Stimulated activated CD8-positive, alpha-beta memory T cell treated with anti-CD3 and anti-CD28 coated beads, Interleukin-4, amount 100 ng/mL, for 1 hour (primary cell): ENCODE measurements at places on chromosomes 3 and 15.
A peak's percentile ranks its signal among the peaks of the same experiment; 100 is the strongest.

DNA sequence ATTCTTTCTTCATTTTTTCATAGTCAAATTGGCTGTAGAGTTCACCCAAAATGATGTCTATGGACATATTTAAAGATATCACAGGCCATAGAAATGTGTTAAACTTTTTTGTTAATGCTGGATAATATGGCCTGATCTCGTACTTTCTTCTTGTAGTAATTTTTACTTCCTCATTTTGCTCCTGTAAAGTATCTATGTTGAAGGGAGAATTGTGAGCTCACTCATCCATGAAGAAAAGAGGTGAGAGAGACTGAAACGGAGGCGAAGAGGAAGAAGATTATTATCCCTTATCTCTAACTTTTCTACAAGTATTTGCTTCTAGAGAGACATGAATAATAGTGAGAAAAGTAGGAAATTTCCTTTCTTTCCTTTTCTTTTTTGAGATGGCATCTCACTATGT, 613.8 kb upstream of the TBL1XR1 start:
- no peak for DNase-seq

DNA sequence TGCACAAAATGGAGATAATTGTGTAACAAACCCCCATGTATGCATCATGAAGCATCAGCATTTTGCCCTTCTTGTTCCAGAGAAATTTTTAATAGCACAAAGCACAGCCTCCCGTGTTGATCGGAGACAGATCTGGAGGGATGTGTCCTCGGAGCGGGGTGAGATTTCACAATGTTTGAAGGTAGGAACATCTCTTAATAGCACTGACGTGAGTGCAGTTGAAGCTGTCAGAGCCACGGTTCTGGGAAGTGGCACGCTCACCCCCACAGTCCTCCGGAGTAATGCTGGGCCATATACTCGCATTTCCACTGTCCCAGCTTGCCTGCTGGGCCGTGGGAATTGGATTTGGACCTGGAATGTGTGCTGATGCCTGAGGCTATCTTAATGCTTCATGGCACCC, 24.1 kb downstream of the ARPP21 start:
- no peak for DNase-seq

GRCh38 chr3:128009952-128010846, 42.0 kb upstream of the SEC61A1 start:
- no peak for DNase-seq

- no peak for DNase-seq
Observed at GRCh38 chr3:119300991-119301391, 6.8 kb downstream of the ARHGAP31 start.

- no peak for DNase-seq
Observed at GRCh38 chr15:44718927-44719292, 7.6 kb downstream of the B2M start.

DNA sequence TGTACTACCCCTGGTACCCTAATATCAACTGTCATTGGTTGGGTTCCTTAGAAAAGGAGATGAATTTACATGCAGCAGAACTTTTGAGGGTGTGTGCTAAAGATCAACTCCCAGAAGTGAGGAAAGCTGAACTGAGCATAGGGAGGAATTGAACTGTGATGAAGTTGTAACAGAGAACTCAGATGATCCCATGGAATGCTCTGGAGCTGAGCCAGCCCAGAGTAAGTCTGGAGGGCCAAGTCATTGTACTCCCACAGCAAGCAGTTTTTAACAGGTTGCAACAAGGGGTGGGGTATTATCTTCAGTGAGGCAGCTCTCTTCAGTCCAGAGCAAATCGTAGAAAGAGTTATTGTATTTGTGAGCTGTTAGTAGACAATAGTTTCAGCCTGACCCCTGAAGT, 572.3 kb downstream of the PYDC2 start:
- DNase-seq, result no peak

DNA sequence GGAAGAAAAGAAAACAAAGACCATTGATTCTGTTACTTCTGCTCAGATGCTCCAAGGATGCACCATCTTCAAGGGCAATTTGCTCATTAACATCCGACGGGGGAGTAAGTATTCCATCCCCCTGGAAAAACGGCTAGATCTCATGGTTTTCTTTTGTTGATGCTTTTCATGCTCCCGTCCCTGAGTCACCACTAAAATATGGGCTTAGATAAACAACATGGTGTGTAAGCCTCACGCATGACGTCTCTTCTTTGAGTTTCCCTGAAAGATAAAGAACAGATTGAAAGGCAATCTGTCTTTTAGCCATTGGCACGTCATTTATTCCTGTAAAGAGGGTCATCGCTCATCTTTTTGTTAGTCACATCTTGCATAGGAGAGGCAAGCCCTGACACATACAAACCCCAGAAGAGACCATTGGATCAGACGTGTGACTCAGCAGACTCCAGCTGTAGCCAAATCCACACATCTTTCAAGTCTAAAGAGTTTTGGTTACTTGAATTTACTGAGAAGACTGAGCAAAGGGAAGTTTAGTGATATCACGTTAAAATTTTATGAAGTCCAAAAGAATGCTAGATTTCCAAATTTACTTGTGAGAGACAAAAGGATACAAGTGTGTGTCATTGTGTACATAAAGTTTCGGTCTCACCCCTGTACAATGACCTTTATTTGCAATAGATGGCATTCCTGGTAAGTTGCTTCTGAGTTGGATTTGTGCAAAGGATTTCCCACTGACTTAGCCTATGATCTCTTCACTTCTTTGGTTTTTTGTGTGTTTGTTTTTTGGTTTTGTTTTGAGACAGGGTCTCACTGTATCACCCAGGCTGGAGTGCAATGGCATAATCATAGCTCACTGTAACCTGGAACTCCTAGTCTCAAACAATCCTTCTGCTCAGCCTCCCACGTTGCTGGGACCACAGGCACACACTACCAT, 110.5 kb downstream of the PGPEP1L start:
- no peak for DNase-seq

GRCh38 chr3:40307176-40307575, 2.3 kb upstream of the EIF1B start:
- DNase-seq, result no peak

DNA sequence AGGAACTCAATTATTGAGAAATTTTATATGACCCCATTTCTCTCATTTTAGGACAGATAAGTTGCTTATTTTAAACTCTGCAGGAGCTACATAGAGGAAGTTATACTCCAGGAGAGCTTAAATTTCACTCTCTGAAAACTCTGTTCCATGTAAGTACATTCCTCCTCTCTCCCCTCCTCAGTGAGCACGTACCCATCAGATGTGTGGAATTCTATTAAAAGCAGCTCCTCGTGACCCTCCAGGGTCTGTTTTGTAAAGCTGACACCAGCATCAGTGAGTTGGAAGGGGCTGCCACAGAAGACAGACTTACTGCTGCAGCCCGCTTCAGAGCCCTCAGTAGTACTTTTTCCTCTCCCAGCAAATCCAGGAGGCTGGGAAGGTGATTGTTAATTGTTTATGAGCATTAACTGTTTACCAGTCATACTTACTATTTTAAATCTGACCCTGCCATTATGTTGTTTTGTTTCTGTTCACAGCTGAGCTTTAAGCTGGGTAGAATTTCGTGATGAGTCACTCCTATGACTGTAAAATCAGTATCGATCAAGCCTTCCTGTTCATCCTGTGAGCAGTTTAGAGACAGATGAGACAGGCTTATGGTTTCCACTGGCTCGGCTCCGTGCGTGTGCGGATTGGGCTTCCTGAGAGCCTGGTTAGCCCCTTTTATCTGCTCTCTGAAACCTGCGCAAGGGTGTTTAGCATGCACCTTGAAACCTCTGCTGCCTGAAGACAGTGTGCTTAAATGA, 20.4 kb downstream of the IGF1R start:
- DNase-seq, result no peak

- no peak for DNase-seq
Observed at GRCh38 chr3:123740391-123740822, 143.7 kb downstream of the MYLK start.

DNA sequence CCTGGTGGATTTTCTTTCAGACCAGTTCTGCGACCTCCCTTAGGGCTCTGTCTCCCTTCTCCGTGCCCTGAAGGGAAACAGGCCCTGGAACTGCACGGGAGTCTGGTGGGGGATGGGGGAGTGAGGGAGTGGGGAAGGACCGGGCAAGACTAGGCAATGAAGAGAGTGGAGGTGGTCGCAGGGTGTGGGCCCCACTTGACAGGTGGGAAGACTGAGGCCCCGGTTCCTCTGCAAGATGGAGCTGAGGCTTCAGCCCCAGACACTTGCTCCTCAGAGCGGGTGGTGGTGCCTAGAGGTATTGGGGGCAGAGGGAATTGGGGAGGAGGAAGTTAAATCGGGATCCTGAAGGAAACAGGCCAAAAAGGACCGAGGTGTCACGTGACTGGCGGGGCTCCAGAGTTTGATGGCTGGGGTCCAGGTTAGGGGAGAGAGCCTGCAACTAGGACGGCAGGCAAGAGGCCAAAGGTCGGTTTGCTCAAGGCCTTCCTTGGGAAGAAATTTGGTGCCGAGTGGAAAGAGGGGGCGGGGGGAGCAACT, 597 bp upstream of the CAMK1 start:
- DNase-seq, result no peak

DNA sequence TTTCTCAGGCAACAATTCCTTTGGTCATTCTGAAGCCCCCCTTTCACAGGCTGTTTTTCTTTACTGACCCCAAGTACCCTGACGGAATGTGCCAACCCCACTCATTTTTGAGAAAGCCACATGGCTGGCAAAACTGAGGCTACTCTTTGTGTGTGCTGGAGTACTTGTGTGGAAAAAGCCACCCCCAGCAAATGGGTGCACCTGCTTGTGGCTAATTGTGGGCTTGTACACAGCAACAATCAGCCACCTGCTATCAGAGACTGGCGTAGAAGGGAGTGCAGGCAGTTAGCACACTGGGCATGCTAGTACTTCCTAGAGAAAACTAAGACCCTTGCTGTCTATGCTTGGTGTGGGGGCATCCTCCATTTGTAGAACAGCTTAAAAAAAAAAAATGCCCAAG, 110.1 kb upstream of the LMOD3 start:
- DNase-seq, result no peak

GRCh38 chr15:62745621-62746225, 296.8 kb upstream of the TPM1 start:
- DNase-seq, result no peak

DNA sequence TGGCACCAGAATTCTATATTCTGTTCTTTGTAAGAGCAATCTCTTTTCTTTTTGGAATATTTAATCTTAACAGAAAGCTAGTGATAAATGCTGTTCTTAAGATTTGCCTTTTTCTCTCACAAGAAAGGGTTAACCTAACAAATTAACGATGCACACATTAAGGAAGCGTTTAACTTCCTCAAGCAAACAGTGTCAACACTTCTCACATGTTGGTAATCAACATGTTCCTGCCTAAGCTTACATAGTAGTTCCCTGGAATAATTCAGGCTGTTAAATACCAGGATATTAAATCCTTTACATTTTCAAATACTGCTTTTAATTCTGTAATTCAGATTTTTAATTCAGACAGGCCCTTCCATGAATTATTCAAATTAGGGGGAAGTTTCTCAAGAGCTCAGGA, 67.4 kb upstream of the RPL35A start:
- no peak for DNase-seq

- DNase-seq, result no peak
Observed at GRCh38 chr3:100753846-100754245, 44.6 kb downstream of the TFG start.

- DNase-seq, result no peak
Observed at GRCh38 chr3:185351396-185351795, 11.5 kb upstream of the MAP3K13 start.

DNA sequence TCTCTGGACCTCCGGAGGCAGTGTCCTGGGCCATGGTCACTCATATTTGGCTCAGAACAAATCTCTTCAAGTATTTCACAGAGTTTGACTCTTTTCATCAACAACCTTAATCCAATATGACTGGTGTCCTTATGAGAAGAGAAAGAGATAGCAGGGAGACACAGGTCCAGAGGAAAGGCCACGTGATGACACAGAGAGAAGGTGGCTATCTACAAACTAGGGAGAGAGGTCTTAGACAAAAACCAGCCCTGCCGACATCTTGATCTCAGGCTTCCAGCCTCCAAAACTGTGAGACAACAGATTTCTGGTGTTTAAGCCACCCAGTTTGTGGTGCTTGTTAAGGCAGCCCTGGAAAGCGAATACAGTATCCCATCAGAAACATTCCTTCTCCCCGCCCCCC, 237.1 kb upstream of the PROK2 start:
- no peak for DNase-seq

- DNase-seq, result peak; percentile 9
Observed at GRCh38 chr15:83207660-83208366, at the start of gene HDGFL3. Gene HDGFL3, minus strand, starts transcription at chr15:83207823. Its CDS starts 409 bp downstream, at chr15:83207414.

DNA sequence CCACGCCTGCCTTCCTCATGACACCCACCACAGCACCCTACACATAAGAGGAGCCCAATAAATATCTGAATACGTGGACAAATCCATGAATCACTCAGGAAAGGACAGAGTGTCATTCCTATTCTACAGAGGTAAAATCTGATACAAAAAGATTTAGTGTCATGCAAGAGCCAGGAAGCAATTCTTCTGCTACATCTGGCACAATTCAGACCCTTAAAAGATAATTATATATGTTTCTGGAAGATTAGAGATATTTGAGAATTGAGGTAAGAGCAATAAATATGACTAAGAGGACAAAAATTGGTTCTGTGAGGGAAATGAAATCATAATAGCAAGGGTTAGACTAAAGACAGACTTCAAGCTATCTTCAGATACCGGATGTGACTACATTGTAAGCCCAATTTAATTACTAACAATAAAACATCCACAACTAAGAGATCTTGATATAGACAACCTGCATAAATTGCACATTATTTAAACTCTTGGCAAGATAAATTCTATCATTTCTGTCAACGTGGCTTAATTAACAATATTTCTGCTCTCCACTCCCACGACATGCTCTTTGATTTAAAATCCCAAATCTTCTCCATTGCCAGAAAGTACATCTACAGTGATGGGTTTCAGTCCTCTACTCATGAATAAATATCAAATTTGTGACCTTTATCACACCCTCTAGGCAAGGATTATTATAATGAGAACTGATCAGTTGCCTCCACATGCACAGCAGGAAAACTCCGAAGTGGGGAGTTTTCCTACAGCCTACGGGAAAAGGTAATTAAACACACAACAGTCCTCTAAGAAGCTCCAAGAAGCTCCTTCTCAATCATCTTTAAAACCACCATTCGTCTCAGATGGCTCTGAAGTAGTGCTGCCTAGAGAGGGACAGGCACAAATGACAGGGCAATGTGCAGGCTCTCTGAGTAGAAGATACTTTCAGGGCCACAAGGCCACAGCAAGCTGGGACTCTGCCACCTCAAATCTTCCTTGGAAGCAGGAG, 32.6 kb downstream of the MB21D2 start:
- no peak for DNase-seq

DNA sequence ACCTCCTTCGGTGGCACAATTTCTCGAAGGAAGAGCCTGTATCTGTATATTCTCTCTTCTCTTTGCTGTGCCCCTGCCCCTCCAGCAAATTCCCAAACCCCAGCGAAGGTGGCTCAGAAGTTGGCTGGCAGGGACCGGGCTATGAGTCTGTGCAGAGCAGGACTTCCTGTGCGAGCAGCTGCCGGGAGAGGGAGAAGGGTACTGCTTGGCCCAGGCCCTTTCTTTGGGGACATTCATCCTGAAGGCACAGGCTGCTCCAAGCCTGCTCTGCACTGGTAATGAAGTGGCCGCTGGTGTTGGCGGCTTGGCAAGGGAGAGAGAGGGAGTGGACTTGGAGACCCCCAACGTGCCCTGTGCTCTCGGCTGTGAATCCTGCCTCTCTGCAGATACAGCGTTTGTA, 1.5 kb downstream of the SLC6A11 start:
- no peak for DNase-seq
